ENCODE measurements at places on chromosomes 3 and 15.

DNA sequence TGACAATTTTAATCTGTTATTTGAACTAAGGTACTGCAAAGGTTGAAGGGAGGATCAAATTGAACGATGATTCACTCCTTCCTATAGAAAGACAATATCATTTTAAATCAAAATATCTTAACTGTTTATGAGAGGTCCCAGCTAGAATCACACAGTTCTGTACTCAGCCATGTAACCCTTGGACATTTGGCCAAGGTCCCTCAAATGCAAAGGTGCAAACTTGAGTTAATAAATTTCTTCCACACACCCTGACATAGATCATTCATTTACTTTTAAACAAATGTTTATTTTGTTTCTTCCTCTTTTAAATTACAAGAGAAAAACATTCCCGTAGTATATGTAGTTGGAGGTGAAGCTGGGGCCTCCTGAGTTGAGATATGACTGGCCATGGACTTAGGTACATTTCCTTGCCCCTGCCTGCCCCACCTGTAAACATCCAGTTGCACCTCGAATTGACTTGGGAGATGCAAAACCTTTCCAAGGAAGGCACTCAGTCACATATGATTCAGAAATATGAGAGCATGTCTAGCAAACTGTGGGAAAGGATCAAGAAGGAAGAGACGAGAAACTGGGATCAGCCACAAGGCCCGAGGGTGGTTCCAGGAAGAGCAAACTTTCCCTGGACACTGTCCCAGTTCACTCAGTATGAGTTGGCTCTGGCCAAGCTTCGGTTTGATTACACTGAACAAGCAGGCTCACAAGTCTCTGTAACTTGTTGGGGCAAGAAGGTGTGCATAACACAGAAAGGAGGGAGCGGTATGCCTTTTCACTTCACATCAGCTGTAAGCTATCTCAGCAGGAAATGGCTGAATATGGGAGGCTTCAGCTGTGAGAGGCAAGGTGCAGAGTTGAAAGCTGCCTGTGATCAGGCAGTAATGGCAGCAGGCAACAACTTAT is 6.7 kb downstream of the TNFSF10 start:
- peak; percentile 13 for DNase-seq

GRCh38 chr3:141784531-141784930 is 21.3 kb downstream of the GRK7 start:
- no peak for DNase-seq

GRCh38 chr3:63279005-63279841 is 1.1 kb downstream of the SYNPR start:
- DNase-seq = no peak

- no peak for DNase-seq
These were observed 199.3 kb upstream of the CMC1 start for GRCh38 chr3:28042095-28042635.

GRCh38 chr3:188343894-188344293 is 189.9 kb downstream of the LPP start:
- DNase-seq = no peak

DNA sequence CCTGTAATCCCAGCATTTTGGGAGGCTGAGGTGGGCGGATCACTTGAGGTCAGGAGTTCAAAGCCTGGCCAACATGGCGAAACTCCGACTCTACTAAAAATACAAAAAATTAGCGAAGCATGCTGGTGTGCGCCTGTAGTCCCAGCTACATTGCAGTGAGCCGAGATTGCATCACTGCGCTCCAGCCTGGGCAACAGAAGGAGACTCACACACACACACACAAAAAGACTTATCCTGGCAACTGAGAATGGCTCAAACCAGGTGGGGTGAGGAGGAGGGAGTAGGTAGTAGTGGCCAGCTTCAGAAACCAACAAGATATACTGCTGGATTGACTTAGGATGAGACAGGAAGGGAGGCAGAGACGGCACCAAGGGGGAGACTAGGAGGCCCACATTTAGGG is 53.4 kb upstream of the APEH start:
- no peak for DNase-seq

DNA sequence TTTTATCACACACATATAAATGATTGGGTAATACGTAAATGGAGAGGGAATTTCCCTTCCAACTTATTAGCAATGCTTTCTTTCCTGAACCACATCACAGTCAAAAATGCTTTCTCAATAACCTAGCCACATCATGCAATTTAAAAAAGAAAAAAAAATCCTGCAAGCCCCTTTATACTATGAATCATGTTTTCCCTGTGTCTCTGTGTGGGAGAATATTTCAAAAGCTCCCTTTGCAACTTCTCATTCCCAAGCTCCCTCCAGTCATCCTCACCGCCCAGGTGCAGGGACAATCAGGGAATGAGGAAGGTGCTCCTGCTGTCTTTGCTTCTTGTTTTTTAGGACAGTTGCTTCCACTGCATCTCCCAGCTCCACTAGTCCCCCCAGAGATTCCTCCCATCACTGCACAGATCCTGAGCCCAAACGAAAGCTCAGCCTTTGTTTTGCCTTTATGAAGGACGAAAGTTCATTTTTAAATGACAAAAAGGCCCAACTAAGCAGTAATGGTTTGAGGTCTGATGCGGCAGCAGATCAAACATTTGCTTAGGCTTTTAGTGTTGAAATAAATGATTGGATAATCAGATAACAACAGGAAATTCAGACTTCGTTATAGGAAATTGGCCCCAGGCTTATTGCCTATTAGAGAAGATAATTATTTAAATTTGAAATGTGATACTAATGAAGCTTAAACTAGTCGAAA is 47.8 kb upstream of the ADGRG7 start:
- DNase-seq = no peak

- no peak for DNase-seq
These were observed 20.6 kb downstream of the ACKR2 start for GRCh38 chr3:42829628-42830436.

GRCh38 chr3:145578471-145578870 is 582.5 kb downstream of the PLOD2 start:
- DNase-seq = peak; percentile 12

DNA sequence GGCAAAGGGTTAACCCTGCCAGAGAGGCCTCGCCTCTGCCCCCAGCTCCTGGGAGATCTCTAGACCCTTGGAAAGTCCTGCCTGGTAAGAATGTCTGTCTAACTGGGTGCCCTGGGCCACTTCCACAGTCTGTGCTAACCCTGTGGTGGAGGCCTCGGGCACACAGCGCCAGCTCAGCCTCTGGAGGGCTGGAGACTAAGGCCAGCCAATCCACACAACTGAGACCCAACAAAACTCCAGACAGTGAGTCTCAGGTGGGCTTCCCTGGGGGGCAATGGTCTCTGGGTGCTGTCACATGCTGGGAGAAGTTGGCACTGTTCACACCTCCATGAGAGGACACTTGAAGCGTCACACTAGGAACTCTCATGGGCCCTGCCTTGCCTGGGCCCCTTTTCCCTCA is 19.5 kb downstream of the ZXDC start:
- DNase-seq = no peak

- DNase-seq = peak; percentile 48
These were observed 18.7 kb downstream of the BCL2A1 start for GRCh38 chr15:79952329-79952728.

DNA sequence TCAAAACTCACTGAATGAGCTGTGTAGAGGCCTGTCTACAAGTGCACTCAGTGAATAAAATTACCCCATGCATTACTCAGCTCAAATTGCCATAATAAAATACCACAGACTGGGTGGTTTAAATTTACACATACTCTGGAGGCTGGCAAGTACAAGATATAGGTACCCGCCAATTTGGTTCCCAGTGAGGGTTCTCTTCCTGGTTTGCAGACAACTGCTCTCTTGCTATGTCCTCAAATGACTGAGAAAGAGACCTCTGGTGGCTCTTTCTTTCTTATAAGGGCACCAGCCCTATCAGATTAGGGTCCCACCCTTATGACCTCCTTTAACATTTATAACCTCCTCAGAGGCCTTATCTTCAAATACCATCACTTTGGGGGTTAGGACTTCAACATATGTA is 237.0 kb downstream of the CPNE4 start:
- no peak for DNase-seq

GRCh38 chr3:122793568-122794416 is at the start of gene HSPBAP1:
Gene HSPBAP1 (minus strand): TSS chr3:122793831. CDS start chr3:122793680, 151 bp downstream.
- peak; percentile 95 for DNase-seq

DNA sequence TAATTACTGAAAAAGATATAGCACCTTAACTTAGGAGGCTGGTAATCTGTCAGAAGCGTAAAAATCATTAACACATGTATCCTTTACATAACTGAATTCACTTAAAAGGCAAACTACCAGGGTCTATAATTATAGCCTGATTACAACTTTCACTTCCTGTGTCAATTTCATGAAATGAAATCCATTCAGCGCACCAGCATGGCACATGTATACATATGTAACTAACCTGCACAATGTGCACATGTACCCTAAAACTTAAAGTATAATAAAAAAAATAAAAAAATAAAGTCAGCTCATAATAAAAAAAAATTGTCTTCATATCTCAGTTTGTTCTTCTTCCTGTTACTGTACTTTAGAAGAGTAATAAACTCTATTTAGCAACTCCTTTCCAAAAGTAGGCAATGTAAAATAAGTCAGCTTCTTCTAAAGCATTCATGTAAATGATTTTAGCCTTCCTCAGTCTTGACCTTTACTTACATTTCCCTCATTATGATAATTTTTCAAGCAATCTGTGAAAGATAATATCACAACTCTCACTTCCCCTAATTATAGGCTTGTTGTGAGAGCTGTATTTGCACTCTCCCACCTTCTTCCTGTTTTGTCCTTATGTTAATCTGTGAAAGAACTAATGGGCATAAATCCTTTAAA is 50.1 kb downstream of the KBTBD8 start:
- DNase-seq = no peak

GRCh38 chr3:168544097-168544957 is 448.6 kb upstream of the GOLIM4 start:
- DNase-seq = no peak

DNA sequence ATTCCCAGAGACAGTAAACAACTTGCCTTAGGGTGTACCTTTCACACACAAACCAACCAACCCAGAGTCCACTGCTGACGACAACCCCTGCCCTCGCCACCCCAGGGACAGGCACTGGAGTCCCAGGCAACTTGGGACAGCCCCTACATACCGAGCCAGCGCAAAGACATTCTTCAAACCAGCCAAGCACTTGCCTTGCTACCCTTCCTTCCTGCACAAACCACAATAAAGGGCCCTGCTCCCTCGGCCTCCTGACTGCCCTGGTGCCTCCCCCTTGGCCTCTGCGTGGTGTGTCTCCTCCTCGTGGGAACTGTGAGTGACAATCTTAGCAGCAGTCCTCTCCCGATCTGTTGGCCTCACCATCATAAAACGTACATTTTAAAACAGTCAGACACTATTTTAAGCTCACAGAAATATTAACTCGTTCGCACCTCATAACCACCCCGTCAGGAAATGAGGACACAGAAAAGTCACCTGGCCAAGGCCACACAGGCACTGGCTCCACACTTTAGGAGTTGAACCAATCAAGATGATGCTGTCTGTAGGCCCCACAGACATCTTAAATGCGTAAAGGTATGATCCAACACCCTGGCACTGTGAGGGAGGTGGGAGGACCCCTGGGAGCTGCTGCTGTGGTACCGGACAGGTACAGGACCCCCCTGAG is 113.8 kb downstream of the ADCY5 start:
- DNase-seq = no peak

GRCh38 chr15:65418596-65418995 is 4.2 kb downstream of the IGDCC4 start:
- no peak for DNase-seq

DNA sequence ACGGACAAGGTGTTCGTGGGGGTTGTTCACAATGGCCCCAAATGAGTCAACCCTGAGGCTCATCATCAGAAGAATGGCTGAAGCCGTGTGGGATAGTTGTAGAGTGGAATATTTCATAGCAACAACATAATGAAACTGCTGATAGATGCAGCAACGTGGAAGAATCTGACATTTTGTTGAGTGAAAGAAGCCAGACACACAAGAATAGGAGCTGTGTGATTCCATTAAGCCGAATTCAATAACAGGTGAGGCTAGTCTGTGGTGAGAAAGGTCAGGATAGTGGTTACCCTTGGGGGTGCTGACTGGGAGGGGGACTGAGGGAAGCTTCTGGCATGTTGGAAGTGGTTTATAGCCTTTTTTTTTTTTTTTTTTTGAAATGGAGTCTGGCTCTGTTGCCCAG is 144.0 kb downstream of the SMAD6 start:
- no peak for DNase-seq

DNA sequence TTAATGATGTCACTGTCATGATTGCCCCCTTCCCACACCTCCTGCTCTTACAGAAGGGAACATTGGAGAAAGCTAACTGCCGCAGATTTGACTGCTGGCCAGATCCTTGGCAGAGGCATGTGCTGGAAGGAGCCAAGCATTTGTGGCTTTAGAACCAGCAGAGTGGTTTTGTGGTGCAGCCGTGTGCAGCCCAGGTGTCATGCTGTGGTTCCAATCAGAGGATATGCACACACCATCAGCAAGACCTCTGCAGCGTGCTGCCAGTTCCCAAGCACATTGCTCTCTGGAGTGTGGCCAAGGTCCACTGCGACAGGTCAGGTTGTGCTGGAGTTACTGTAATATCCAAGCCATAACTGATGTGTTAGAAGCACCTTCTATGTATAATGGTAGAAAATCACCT is 61.6 kb downstream of the OTOL1 start:
- peak; percentile 46 for DNase-seq

DNA sequence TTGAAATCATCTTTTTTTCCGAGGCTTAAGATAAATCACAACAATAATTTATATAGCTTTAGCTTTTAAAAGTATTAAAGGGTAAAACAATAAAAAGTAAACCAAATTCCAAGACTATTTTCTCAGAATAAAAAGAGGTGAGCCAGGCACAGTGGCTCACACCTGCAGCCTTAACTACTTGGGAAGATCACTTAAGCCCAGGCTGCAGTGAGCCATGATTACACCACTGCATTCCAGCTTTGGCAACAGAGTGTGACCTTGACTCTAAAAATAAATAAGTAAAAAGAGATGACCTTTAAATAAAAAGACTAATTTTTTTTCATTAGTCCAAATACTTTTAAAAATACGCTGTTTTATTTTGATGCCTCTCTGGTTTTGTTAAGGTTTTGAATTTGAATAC is 54.4 kb downstream of the C3orf80 start:
- no peak for DNase-seq

GRCh38 chr3:156356537-156357363 is 198.2 kb downstream of the SSR3 start:
- DNase-seq = no peak

DNA sequence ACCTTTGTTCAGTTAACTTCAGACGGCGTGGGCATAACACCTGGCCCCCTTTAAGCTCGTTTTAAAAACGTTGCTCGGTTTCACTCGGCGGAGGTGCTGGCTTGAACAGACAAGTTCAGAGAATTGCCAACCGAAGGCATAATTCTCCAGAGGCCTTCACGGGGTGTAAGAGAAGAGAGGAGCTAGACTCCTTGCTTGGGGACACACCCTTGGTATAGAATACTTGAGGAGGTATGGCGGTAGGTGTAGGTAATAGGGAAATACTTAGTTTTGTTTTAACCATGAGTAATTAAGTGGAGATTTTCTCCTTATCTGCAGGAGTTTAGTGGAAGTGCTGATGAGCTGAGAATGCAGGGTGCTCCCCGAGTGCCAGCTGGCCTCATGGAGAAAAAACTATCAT is 921 bp downstream of the FBXL2 start:
- peak; percentile 20 for DNase-seq

DNA sequence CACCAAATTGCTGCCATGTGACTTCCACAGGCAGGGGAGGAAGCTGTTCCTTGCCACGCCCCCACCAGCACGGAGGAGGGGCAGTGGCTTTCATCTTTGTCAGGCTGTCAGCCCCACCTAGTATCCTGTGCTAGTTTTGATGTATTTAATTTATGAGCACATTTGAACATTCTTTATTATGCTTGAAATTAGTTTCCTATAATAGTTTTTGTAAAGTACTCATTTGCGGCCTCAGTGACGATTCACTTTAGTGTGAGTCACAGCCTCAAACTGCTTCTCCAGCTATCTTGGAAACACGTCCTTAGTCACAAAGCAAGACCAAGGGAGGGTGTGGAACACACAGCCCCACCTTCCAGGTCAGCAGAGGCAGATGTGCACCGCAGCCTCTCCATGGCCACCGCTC is 239.9 kb upstream of the ATP10A start:
- no peak for DNase-seq
